Activated CD8-positive, alpha-beta memory T cell treated with anti-CD3 and anti-CD28 coated beads for 1 hour (primary cell): ENCODE measurements at places on chromosomes 3 and 15.

DNA sequence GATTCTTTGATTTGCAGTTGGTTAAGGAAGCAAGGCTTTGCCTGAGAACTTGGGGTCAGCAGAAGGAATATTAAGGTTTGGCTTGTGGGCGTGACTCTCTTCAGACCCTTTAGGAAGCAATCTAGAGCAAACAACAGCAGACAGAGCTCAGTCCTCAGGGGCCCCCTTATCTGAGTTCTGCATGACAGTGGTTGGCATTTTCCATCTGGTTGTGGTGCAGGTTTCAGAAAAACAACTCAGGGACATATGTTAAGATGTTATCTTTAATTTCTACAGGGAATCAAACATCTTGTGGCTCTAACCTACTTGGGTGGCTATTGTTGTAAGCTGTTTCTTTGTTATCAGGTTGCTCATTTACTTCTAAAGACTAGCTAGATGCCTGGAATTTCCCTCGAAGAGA lies 141.4 kb downstream of the VPS8 start:
- no peak for DNase-seq

DNA sequence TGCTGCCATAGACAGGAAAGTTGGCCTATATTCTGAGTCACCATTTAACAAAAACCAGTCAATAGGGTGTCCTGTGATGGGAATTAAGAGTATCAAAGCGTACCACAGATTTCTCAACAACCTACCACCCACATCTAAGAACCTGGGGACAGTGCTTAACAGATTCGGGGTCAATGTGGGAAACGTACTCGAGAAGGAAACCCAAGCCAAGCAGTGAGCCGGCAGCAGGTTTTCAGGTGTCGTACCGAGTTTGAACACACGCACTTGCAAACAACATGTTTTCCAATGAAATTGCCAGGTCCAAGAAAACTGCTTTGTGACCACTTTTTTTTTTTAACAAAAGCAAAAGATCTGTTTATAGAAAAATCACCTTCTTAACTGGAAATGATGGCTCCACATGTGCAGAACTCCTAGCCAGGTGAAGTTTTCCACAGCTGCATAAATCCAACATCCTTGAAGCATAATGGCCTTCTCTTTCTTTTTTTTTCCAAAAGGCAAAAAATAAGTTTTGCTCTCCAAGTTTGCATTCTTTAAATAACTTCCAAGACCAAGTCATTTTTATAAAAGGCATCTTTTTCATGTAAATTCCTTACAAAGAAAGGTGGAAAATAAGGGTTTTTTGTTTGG lies 45.7 kb downstream of the ADAMTS17 start:
- DNase-seq: no peak

DNA sequence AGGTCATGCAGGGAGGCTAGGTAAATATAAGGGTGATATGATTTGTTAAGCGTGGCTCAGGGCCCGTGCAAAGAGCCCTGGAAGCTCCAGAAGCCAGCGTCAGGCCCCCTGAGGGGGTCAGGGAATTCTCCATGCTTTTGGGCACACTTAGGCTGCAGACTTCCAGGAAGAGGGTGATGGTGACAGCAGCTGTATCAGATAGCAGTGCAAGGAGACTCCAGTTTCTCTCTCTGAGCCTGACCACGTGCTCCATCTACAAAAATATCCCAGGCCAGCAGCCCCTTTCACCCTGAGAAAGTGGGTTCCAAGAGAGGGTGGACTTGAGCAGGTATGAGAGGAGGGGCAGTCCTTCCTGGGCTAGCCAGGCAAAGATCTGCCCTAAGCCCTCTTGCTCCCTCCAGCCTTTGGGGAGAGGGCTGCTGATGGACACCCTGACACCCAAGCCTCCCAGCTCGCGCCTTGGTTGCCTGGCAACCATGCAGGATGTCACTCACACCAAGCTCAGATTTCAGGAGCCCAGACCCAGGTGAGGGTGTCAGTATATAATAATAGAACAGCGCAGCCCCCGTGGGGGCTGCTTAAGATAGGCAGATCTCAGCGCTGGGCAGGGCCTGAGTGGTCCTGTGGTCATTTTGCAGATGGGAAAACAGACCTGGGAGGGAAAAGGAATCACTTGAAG lies 35.8 kb downstream of the ATP2B2 start:
- DNase-seq: no peak

DNA sequence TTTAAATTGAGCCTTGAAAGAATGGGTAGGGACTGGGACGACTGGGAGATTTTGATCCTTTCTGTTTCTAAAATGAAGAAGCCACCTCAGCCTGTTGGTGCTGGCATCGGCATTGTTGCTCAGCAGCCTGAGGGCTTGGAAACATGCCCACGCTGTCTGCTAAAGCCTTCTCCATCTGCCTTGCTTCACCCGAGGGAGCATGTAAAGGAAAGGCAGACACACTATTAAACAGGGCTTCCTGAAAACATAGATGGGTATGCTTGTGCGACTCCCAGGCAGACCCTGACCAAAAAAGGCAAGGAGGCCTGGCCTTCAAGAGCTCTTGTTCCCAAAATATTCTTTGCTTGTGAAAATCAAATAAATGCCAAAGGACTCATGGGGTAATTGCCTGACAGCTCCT lies 84.2 kb upstream of the SLC4A7 start:
- DNase-seq: no peak

DNA sequence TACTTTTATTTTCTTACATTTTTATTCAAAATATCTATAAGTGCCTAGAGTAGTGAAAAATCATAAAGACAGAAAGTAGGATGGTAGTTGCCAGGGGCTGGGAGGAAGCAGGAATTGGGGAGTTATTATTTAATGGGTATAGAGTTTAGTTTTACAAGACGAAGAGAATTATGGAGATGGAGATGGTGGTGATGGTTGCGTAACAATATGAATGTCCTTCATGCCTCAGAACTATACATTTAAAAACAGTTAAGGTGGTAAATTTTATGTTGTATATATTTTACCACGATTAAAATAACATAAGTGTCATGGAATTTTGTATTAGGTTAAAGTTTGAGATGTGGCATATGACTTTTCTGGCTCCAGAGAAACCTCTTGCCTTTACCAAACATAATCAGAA lies 171.4 kb downstream of the MYRIP start:
- DNase-seq: no peak

- no peak for DNase-seq
These were observed 24.3 kb upstream of the FLNB start for GRCh38 chr3:57983734-57984518.

DNA sequence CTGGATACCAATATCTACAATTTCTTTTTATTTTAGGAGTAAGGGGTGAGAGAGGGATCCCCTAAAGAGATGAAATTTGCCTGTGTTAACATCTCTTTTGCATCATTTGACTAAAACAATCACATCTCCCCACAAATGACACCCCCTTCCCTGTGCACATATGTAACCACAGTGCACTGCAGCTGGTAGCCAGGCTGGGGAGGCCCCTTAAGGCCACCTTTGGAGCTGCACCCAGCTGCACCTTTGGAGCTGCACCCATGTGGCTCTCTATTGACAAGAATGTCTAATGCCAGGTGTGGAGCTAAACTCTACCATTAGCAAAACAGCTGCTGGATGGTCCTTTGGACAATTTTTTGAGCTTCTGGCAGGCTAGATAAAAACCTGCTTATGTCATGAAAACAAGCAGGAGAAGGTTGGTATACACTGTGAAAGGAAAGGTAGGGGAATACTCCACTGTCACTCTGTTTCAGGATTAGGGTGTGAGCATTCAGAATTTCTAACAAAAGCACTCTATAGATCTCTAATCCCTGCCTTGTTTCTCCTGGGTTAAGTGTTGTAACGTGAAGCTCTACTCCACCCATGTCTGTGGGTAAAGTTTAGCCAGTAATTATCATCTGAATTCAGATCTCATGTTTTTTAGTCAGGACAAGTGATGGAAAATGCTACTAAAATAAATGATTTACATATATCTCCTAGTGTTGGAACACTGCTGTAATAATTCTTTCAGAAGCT lies 52.1 kb downstream of the TFG start:
- no peak for DNase-seq

DNA sequence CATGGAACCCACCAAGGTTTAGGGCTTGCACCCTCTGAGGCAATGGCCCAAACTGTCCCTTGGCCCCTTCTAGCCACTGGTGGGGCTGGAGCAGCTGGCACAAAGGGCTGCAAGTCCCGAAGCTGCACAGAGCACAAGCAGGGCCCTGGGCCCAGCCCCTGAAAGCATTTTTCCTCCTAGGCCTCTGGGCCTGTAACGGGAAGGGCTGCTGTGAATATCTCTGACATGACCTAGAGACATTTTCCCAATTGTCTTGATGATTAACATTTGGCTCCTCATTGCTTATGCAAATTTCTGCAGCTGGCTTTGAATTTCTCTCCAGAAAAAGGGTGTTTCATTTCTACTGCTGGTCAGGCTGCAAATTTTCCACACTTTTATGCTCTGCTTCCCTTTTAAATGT lies 151.5 kb upstream of the CADPS start:
- DNase-seq: no peak

GRCh38 chr3:190558796-190559195 lies 44.9 kb downstream of the IL1RAP start:
- DNase-seq: no peak

DNA sequence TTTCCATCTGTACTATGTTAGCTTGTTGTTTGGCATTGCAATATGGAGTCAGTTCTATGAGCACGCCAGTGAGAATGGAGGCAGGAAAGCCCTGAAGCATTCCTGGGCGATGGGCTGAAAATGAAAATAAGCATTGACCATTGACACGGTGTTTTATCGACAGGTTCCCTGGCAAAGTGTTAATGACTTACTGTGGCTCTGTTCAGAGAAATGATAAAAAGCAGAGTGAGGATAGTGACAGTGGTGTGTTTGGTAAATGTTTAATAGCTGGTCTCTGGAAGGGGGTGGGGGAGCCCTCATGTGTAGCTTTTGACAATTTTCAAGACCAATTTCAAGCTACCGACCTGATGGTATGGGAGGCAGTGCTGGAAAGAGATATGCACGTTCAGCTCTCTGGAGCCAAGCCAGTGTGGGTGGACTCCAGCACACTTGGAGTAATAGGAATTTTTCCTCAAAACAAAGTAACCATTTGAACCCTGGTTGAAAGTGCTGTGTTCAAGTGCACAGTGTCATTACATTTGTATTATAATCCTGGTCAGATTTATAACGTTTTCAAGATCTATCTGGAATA lies 341.7 kb upstream of the ROBO2 start:
- DNase-seq: no peak

DNA sequence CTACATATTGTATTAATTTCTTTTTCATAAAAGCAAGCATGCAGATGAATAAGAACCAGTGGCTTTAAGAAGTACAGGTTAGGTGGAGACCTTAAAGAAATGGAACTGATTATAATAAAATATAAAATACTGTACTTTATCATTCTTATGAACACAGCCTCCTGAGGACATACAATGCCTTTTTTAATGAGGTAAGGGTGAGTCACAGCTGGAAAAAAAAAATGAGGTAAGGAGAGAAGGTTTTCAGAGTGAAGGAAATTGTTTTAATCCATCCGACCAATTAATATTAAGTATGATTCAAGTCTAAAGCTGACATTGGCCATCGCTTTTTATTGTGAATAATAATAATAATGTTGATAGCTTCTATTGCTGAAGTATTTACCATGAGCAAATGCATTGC lies 170.3 kb upstream of the SOX2 start:
- no peak for DNase-seq

GRCh38 chr3:42612928-42613327 lies 12.4 kb downstream of the NKTR start:
- DNase-seq: no peak

GRCh38 chr15:45093013-45093412 lies 21.0 kb downstream of the DUOX2 start:
- DNase-seq: no peak

- DNase-seq: no peak
These were observed 33.9 kb downstream of the SHQ1 start for GRCh38 chr3:72814308-72814707.

GRCh38 chr3:112010636-112011035 lies 11.9 kb downstream of the TAGLN3 start:
- no peak for DNase-seq

DNA sequence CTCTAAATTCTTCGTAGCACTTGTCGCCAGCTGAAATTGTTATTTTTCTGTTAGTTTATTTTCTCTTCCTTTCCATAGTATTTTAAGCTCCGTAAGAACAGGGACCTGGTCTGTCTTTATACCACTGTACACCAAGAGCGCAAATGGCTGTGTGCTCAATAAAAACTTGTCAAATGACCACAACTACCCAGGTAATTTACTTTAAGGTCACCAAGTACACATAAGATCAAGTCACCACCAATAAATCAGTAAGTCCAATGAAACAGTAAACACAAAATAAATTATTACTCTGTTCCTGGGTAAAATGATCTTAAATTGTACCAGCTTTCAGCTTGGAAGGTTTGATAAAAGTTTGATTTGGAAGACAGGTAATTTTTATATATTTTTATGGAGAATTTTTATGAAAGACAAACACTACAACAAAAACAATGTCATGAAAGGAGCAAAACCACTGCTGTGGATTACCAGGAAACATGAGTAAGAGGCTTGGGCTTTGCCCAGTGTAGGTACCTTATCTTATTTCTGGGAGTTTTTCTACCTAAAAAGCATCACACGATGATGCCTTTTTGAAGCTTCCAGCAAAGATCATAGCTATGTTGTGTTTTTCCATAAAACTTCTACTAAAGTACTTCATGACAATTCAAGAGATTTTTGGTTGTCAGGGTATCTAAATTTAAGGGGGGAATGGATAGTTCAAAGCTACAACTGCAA lies 406.8 kb downstream of the SHQ1 start:
- DNase-seq: no peak

DNA sequence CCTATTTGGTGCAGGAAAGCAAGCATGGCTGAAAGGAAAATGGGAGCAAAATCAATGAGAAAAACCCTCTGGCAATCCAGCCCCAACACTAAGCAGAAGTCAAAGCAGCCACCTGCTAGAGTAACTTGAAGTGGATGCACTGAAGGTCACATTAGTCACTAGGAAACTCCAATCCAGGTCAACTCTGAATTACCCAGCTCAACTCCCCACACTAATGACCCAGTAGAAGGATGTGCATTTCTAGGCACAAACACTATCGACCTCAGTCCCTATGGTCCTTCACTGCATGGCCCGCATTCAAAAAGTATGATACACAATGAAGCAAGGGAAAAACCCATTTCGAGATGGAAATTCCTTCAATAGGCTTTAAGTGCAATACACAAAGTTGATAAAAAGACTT lies 80.6 kb downstream of the RAD18 start:
- no peak for DNase-seq

GRCh38 chr15:64500695-64501395 lies 40.5 kb downstream of the ZNF609 start:
- no peak for DNase-seq
